ENCODE measurements at places on chromosomes 3 and 15. TPM values are rescaled to one million over a fixed set of nuclear protein-coding genes. Genes with fewer than 3 reads are reported as not detected.

Gene CAMKV
- total RNA-seq, result not detected

Gene GOLGA8S
- not detected for total RNA-seq

Gene STRIT1
- total RNA-seq, result not detected

Gene XXYLT1
- 9.8 TPM for total RNA-seq

Gene RTP3
- not detected for total RNA-seq

Gene PPP4R2
- 63.7 TPM for total RNA-seq

Gene NTRK3
- 7.1 TPM for total RNA-seq

Data from smooth muscle cell of the coronary artery (primary cell).